ENCODE measurements at places on chromosomes 2 and 18.

DNA sequence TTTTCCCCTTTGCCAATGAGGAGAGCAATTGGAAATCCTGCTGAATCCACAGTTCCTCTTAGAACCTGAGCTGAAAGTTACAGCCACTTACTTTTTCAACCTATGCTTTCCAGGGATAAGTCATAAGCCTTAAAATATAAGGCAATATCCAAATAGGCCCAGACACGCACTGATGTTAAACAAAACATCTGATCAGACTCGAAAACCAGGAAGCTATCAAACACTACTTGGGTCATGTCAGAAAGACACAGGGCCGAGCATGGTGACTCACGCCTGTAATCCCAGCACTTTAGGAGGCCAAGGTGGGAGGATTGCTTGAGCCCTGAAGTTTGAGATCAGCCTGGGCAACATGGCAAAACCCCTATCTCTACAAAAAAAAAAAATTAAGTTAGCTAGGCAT, 192.1 kb downstream of the SP3 start:
- no peak for DNase-seq

DNA sequence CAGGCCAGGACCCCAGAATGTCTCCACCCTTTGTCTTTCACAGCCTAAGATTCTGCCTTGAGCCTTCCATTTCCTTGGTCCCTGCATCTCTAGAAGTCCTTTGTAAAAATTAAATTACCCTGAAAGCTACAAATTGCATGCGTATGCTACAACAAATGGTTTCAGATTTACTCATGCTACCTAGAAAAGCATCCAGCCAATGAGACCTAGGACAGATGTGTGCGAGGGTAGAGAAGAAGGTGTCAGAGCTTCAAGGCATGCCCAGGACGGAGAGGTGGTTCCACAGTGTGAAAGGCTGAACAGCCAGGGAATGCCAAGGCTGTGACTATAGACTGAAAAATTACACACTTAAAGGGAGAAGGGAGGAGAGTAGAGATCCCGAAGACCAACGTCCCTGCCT, 40.2 kb downstream of the CCBE1 start:
- DNase-seq = no peak

GRCh38 chr18:74652392-74652988, 54.8 kb downstream of the ZNF407 start:
- DNase-seq = no peak

DNA sequence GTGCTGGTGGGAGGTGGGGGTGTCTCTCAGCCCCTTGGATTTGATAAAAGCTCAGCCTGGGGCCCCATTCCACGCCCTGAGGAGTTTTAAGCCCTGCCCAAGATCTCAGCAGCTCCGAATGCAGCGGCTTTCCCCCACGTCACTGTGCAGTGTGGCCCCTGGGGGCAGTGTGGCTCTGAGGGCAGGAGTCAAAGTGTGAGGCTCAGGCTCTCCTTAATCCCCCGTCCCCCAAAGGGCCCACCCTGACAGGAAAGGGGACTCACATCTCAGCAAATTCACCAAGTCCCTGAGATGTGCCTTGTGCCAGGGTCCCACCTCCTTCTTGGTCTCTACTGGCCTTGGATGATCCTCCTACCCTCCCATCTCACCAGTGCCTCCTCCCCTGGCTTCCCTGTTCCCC, 25.2 kb downstream of the NPPC start:
- no peak for DNase-seq

DNA sequence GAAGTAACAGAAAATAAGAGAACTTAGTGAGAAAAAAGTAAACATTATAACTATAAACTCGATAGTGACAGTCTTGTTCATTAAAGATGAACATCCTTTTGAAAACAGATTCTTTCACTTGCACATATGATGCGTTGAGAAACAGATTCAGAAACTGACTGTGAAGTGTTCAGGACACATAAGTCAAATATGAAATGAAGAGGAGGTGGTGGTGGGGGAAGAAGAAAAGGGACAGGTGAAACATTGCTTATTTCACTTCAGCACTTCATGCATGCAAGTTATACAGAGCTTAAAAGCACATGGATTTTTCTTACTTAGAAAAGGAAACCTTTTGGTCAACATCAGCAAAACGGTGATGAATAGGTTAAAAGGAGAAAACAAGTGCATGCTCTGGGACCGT, 42.5 kb downstream of the STAT4 start:
- no peak for DNase-seq

- no peak for DNase-seq
These were observed 45.7 kb downstream of the ITGB1BP1 start for GRCh38 chr2:9377461-9378097.

- no peak for DNase-seq
These were observed 552.8 kb upstream of the NRP2 start for GRCh38 chr2:205129531-205129930.

DNA sequence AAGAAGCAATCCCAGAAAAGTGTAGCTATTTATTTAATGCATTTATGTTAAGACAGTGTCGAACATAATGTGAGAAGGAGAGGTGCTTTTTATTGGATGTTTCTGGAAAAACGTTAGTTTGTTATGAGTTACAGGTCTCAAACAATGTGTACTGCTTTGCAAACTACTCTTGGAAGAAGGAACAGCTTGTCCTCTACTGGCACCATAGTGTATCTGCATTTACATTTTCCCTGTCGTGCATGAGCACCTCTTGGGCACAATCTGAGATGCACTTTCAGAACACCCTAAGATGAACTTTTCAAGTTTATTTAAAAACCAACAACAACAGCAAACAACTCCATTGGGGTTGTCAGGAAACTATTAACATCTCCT, 22.8 kb downstream of the CCNYL1 start:
- DNase-seq = no peak

GRCh38 chr2:40432921-40433483, 18.9 kb downstream of the SLC8A1 start:
- DNase-seq = no peak

GRCh38 chr18:79789901-79790890, 7.5 kb upstream of the KCNG2 start:
- no peak for DNase-seq

GRCh38 chr2:212520340-212520739, 18.3 kb downstream of the ERBB4 start:
- no peak for DNase-seq

GRCh38 chr2:73707058-73707457, 30.1 kb downstream of the TPRKB start:
- no peak for DNase-seq

DNA sequence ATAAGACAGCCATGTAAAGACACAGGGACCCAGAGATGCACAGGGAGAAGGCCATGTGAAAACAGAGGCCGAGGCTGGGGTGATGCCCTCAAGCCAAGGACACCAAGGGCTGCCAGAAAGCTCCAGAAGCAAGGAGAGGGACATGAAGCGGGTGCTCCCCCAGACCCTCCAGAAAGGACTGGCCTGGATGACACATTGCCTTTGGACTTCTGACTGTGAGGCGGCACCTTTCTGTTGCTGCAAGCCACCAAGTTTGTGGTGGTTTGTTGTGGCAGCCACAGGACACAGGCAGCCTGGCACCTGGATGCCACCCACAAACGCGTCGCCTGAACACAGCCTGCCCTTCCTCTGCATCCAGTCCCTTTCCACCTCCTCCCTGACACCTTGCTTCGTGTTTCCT, 67.1 kb downstream of the RHOB start:
- no peak for DNase-seq

DNA sequence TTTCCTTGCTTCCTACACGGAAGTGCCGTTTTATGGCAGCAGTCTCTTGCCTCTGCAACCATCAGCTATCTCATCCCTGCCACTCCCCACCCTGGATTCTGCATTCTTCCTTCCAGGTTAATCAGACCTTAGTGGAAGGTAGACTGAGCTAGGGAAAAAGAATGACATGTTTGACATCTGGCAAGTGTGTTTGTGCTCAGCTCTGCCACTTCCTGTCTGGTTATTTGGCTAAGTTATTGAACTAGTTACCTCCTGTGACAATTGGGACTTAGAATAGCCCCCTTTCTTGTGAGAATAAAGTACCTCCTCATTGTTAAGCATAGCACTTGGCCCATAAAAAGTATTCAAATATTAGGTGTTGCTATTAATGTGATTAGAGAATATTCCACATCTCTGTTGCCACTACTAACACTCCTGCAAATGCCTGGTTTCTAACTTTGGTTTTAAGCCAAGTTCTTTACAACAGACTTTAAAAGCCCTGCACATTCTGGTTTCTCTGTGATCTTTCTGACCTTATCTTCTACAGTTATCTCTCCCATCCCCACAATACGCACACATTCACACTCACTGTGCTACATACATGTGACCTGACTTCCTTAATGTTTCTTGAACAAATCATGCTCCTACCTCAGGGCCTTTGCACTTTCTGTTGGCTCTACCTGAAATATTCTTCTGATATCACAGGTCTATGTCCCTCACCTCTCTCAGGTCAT, 10.8 kb upstream of the MAPRE2 start:
- no peak for DNase-seq

GRCh38 chr2:172863341-172863740, 127.7 kb downstream of the RAPGEF4 start:
- DNase-seq = no peak

GRCh38 chr2:48750128-48750739, 5.3 kb downstream of the LHCGR start:
- DNase-seq = no peak

DNA sequence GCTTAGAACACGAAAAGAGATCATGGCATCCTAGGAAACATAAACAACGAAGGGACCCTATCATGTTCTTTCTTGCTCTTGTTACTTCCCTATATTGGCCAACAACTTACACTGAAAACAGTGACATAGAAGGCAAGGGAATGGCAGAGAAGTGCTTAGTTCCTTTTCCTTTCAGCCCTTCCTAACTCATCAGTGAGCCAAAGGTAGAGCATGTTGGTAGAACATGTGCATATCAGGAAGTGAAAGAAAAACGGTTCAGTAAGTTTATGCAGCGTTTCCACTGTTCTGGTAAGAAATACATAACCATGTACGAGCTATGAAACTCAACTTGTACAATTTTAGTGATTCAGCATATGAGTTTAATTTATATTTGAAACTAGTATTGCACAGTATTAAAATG, 21.7 kb downstream of the AKAIN1 start:
- no peak for DNase-seq

GRCh38 chr2:150606380-150607060, 119.1 kb upstream of the RND3 start:
- no peak for DNase-seq

DNA sequence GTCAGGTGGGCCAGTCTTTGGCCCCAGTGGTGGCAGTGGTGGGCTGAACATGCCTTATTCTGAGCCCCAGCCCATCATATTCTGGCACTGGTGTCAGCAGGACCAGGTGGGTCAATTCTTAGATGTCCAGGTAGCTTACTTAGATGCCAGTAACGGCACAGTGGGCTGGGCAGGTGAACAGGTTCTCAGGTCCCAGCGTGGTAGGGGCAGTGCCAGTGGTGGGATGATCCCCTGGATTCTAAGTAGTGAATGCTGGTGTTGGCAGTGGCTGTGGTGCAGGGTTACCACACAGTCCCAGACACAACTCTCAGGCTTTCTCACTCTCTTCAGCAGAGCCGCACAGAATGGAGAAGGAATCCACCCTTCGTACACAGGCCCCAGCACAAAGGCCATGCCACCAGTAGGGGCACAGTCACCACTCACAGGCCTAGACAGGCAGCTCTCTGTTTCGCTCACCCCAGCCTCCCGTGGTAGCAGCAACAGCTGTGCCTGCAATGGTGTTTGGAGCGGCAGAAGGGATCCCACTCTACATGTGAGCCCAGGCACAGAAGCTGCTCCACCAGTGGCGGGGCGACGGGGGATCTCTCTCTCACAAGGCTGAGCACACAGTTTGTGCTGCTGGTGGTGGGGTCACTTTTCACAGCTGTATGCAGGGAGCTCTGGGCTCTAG, 97.3 kb downstream of the ANKRD12 start:
- DNase-seq = no peak

GRCh38 chr2:239966853-239967552, 58.1 kb downstream of the NDUFA10 start:
- no peak for DNase-seq

DNA sequence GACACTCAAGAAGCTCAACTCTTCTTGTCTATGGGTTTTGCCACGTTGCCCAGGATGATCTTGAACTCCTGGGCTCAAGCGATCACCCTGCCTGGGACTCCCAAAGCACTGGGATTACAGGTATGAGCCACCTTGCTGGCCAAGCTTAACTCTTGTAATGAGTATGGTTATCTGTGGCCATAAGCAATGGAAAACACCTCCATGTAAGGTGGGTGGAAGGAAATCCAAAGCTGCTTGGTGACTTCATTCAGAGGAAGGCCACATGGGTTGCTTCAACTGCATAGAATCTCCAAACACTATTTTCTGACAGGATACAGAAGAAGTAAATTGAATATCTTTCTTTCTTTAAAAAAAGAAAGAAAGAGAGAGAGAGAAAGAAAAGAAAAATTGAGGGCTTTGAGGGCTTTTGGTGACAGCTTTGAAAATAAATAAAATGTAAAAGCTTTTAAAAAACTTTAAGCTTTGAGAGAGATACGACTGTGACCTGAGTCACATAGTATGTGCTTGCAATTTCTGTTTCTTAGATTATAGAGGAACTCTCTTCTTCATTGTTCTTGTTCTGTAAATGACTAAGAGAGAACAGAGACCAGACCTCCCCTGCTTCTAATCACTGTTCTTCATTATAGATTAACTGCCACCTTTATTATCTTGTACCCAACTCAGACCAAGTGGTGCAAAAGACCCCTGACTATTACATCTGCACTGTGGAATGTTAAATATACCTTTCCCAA, 123.1 kb upstream of the NDUFV2 start:
- DNase-seq = no peak

DNA sequence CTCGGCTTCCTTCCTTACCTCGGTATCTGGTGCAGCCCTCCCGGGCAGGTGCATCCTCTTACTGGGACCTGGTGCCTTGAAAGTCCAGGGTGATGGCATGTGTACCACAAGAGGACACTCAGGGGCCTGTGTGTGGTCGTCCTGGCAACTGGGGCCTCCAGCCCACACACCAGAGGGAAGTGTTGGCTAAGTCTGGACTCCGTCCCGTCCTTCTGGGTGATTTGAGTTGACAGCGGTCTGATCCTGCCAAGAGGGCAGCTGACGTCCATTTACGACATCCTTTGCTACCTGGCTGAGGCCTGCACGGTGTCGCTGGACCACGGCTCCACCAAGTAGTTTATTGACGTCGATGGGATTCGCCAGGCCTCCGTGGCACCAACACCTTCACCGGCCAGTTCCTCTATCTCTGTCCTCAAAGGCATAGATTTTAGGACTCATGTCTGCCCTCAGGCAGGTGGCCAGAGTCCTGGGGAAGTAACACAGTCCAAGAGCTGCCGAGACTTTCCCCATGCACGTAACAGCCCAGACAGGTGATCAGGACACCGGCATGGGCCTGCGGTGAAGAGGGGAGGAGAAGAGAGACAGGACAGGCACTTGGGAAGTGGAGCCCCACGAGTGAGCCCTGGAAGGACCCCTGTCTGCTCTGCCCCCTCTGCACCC, 186.0 kb upstream of the HDAC4 start:
- no peak for DNase-seq

DNA sequence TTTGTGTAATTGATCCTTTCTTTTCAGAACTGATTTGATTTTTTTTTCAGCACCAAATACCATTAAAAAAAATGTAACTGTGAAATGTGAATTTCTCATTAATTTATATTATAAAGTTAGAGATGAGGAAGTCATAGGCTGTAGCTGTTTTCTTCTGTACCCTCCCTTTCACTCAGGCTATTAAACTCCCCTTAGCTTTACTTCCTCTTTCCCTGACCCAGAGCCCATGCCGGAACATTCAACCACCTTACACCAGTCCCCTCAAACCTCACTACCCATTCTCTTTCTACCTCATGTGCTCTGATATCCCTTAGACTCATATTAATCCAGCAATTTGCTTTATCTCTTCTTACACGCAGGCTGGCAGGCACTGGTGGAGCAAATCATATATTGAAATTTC, 12.4 kb downstream of the GALNT5 start:
- DNase-seq = no peak
